ENCODE measurements at places on chromosomes 6 and 20.

DNA sequence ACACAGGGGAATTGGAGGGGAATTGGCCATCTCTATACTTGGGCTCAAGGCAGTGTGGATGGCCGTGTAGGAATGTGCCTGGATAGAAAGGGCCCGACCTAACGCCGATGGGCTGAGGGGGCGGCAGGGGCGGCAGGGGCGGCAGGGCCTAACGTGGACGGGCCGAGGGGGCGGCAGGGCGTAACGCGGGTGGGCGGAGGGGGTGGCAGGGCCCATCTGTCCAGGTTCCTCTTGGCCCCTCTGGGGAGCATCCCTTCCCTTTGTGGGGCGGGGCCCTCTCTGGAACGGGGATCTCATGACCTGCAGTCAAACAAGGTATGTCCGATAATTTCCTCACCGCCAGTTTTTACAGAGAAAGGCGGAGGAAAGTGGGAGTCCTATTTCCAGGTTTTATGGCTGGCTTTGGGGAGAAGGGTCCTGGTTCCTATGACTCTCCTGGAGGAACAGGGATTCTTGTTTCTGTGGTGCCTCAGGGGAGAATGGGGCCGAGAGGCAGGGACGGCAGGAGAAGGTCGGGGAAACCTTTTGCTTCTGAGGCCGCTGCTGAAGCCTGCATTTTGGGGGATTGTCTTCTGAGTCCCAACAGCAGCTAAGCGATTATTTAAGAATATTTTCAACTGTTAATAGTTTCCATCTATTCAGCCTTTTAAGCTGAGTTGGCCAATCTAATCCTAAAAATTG is 100.8 kb upstream of the FRMD1 start:
- DNase-seq: no peak

GRCh38 chr6:4180652-4181255 is 45.4 kb upstream of the ECI2 start:
- no peak for DNase-seq

DNA sequence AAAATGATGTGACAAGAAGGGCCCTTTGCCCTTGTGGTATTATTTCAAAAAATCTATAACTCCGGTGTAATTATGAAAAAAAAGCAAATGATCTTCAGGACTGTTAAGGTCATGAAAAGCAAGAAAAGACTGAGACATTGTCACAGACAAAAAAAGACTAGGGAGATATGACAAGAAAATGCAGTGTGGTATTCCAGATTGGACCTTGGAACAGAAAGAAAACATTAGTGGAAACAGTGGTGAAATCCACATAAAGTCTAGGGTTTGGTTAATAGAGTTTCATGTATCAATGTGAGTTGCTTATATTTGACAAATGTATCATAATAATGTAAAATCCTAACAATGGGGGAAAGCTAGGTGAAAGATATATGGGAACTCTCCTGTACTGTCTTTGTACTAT is 26.8 kb upstream of the SLC17A3 start:
- DNase-seq: no peak

DNA sequence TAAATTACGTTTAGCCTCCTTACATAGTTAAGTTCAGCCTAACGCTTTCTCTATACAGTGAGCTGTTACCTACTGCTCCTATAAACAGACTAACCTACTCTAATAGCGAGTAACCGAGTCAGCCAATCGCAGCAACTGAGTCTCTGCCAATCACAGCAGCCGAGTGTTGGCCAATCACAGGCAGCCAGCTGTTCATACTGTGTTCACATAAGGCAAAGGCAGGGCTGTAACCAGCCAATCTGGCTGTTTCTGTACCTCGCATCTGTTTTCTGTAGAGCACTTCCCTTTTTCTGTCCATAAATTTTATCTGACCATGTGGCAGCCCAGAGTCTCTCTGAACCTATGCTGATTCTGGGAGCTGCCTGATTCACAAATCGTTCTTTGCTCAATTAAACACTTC is 263.9 kb upstream of the JARID2 start:
- no peak for DNase-seq

- DNase-seq: no peak
Observed at GRCh38 chr6:36301781-36302180, 31.9 kb downstream of the PNPLA1 start.

DNA sequence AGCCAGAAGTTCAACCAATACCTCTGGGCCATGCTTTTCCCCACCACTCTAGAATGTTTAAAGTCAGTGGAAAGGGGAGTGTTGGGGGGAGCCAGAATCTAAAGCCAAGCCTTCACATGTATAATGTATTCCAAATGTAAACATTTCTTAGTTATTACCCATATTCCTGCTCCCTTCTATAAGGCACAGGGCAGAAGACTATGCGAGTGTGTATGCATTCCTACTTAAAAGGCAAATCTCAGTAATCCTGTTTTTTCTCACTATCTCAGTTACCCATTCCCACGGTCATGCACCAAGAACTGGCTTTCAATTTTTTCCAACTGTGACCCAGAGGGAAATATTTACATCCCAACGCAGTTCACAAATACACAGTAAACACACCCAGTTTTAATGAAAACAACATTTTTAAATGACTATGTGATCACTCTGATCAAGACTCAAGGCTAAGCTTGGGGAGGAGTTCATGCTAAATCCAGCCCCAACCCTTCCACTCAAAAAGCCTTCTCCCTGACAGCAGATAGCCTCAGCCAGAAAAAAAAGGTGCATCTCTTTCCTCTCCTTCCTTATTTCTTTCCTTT is 57.5 kb downstream of the EPB41L2 start:
- DNase-seq: no peak

GRCh38 chr20:12058216-12058615 is 140.5 kb downstream of the BTBD3 start:
- DNase-seq: no peak

- no peak for DNase-seq
Observed at GRCh38 chr20:6700563-6701329, 66.7 kb upstream of the BMP2 start.

GRCh38 chr6:151276112-151276740 is 36.5 kb downstream of the AKAP12 start:
- no peak for DNase-seq

DNA sequence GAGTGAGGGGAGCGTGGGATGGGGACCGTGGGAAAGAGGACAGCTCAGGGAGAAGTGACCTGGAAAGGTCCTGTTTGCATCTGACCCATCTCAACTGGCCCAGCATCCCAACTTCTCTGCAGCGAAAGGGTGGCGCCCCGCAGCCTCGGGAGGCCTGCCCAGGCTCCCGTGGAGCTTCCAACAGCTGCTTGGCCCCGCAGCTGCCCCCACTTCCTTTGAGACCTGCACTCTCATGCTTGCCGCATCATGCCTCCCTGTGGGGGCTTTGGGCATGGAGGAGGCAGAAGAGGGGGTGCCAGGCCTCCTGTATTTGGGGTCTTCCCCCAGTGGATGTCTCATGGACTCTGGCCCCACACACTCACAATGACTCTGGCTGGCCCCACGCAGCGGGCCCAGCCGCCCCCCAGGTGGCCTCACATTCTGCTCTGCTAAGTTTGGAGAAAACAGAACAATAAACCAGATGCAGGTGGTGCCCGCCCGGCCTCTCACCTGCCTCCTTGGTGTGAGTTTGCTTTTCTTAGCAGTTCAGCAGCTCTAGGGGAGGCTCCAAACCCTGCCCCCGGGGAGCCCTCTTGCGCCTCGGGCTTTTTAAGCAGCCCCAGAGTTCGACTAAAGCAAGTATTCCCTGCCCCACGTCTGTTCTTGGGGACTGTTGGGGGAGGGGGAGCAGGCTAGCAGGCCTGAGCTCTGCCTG is 40.7 kb downstream of the CPXM1 start:
- no peak for DNase-seq

GRCh38 chr6:37258405-37259105 is 611 bp upstream of the TMEM217 start:
- DNase-seq: no peak

GRCh38 chr6:35318196-35319171 is 20.9 kb downstream of the DEF6 start:
- no peak for DNase-seq

- DNase-seq: no peak
Observed at GRCh38 chr20:39395478-39396291, 433.5 kb downstream of the DHX35 start.

DNA sequence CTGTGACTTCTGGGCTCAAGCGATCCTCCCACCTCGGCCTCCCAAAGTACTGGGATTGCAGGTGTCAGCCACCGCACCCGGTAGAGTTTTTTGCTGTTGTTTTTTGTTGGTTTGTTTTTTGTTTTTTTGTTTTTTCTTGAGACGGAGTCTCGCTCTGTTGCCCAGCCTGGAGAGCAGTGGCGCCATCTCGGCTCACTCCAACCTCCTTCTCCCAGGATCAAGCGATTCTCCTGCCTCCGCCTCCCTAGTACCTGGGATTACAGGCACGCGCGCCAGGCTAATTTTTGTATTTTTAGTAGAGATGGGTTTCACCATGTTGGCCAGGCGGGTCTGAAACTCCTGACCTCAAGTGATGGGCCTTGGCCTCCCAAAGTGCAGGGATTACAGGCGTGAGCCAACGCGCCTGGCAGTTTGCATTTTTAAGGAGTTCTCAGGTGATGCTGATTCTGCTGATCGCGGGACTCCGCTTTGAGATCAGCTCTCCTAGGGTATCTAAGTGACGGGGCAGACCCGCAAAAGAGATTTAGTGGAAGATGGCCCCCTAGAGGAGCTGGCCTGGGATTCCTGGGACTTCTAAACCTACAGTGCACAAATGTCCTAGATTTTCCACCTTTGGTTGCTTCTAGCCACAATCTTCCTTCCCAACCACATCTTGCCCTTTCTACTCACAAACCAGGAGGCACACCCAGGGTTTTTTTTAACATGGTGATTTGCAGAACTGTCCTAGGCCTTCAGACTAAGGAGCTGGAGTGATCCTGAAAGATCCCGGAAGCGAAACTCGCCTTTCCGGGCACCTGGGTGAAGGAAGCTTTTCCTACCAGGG is 45.2 kb downstream of the DPPA5 start:
- DNase-seq: no peak

DNA sequence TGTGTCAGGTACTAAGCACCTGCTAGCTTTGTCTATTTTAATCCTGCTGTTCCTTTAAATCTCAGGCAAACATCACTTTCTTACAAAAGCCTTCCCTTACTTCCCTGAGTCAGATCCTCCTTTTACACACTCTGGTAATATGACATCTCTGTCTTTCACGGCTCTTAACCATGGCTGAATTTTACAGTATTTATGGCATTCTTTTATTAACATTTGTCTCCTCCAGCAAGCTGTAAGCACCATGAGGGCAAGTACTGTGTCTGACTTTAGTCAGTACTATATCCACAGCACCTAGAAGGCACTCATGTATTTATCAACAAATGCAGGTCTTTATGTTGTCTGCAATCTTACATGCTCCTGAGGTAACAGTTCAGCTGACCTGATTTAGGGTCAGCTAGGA is 33.7 kb upstream of the HBS1L start:
- DNase-seq: no peak

GRCh38 chr6:126267626-126268025 is 72.3 kb upstream of the CENPW start:
- no peak for DNase-seq

- DNase-seq: no peak
Observed at GRCh38 chr6:28738396-28738765, 185.4 kb downstream of the TRIM27 start.

DNA sequence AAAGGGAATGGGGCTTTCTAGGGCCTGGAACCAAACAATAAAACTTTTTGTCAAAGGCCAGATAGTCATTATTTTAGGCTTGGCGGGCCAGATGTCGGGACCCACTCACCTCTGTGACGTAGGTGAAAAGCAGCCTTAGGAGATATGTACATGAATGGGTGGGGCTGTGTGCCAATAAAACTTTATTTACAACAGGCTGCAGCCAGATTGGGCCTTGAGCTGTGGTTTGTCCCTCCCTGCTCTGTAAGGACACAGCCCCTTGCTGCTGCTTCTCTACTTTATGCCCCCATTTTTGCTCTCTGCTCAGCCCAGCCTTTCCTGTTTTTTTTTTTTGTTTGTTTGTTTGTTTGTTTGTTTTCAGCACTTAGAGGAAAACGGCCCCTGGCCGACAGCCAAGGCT is 32.7 kb downstream of the CDH4 start:
- DNase-seq: no peak

DNA sequence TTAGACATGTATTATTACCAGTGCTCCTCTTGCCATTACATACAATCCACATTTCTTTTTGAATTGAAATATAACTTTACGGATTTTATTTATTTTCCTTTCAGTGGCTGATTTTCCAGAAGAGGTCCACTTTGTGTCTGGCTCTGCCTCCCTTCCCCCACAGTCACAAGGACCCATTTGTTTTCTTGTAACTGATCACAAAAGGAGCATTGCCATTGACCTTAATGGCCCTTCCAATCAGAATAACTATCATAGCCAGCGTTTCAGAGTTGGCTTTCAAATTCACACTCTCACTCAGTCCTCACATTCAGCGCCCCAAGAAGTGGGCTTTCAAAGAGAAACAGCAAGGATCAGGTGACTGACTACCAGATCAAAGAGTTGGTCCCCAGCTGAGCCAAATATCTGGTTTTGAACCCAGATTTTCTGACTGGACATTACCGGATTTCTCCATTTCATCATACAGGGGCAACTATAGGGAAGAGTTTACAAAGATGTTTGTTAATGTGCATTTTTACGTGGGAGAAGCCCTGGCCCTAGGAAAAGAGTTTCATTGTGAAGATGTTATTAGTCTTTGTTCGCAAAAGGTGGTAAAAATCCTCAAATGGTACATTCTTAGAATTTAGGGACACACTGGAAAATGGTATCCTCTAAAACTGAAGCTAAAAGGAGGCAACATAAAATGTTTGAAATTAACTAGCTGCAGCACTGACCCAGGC is 2.0 kb upstream of the SLC22A23 start:
- DNase-seq: no peak

DNA sequence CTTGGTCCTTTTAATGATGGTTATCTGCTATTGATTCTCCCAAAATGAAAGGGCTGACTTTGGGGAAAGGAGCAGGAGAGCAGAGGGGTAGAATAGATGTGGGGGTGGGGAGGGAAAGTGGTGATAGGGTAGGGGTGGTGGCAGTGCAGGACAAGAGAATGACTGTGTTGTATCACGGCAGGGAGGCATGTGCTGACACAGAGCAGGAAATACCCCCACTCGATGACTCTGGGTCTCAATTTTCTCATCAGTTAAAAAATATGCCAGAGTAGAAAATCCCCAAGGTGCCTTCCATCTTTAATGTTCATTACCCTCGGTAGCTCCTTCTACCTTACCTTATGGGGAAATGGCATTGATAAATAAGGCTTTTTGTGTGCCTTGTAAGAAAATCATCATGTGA is 79.0 kb upstream of the ATXN1 start:
- DNase-seq: no peak

- no peak for DNase-seq
Observed at GRCh38 chr6:16129623-16130401, 926 bp downstream of the MYLIP start.

GRCh38 chr6:142932889-142933288 is 12.1 kb downstream of the HIVEP2 start:
- DNase-seq: no peak

GRCh38 chr6:169959136-169960002 is 207.9 kb downstream of the ERMARD start:
- peak; percentile 14 for DNase-seq

DNA sequence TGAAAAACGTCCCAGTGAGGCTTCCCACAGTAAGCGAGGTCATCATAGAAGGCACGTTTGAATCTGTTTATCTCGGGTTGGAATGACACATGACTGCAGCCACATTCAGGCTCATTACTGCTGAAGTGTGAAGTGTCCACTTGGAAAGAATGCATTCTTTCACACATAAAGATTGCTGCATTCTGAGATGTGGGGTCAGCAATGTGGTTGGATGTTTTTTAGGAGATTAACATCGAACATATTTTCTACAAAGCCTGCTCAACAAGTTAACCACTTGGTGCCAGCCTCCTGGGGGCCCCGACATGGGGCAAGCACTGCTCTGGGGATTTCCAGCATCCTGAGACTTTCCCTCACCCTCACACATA is 79.9 kb downstream of the BMP6 start:
- DNase-seq: no peak

All from stimulated activated CD8-positive, alpha-beta memory T cell treated with anti-CD3 and anti-CD28 coated beads, Interleukin-15, amount 100 ng/mL, for 1 hour (primary cell).